ENCODE measurements at places on chromosomes 5 and 9.

GRCh38 chr9:8521112-8521511 lies 721.5 kb upstream of the DMAC1 start:
- no peak for DNase-seq

DNA sequence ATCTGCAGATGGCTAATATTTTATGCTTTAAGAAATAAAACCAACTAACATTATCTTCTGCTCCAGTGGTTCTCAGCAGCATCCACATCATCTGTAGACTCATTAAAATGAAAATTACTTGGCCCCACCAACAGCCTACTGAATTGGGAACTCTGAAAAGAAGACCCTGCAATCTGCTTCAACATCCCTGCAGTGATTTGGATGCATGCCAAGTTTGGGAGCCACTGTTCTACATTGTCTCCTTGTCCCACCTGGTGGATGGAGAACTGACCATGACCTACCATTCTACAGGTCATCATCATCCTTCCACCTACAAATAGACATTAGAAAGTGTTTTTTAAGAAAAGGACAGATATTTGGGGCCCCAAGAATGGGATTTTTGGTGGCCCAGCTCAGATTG lies 71.1 kb downstream of the ACER2 start:
- no peak for DNase-seq

GRCh38 chr5:132947671-132948070 lies 15.8 kb downstream of the AFF4 start:
- no peak for DNase-seq

- peak; percentile 14 for DNase-seq
Observed at GRCh38 chr9:93827545-93828330, 127.4 kb downstream of the BARX1 start.

DNA sequence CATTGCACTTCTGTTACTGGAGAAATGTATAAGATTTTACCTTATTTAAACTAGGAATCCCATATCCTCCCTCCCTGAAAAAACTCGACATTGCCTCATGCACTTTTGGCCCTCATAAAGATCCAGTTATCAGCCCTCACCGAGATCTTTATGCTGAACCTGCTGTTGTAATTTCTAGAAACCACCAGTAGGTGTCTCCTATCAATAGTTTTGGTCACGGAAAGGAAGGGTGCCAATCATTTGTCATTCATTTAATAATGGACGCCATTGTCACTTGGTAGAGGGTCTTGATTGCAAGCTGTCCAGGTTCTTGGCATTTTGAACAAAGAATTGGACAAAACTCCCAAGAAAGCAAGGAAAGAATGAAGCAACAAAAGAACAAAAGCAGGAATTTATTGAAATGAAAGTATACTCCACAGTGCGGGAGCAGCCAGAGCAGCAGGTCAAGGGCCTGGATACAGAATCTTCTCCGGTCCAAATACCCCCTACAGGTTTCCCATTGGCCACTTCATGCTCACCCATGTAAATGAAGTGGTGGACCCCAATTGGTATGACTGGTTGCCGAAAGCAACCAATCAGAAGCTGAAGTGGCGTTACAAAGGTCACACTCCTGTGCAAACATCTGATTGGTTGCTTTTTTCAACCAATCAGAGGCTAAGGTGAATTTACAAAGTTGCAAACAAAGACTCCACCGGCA lies 524.3 kb downstream of the PSAT1 start:
- peak; percentile 36 for DNase-seq

DNA sequence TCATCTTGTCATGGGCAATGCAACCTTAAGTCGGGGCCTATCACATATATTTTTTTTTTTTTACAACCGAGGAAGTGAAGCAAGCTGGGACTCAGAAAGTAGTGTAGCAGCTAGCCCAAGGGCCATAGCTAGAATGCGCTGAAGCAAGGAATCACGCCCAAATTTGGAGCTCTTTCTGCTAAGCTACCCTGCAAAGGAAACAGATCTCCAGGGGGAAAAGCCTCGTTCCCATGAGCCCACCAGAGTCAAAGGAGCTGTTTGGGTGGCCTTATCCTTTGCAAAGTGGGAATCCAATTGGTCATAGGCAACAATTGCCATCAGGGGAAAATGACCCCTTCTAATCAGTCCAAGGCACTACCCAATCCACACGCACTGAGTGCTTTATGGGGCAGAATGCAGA lies 390.4 kb downstream of the EBF1 start:
- DNase-seq: no peak

DNA sequence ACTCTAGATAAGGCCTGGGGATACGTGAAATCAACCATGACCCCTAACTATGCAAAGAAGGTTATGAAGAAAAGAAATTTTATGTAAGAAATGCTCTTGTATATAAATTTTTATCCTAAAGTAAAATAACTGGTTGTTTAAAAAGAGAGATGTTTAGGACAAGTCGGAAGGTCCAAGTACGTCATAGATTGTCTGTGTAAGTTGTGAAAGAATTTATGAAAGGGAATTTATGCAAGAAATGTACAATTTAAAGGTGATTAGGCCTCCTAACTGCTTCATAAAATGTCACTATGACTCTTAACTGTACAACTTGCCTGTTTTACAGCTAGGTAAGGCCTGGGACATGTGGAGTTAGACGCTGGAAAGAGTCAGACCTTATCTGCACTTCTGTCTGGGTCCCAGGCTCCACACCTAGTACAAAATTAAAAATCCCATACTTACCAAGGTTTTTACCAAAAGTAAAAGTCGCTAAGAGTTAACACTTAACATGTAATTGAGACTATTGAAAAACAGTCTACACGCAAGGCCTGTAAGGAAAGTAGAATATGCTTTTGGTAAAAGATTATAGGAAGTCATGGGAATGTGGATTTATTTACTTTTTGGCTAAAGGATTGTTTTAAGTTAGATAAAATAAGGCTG lies 77.4 kb downstream of the KIAA0825 start:
- DNase-seq: no peak

DNA sequence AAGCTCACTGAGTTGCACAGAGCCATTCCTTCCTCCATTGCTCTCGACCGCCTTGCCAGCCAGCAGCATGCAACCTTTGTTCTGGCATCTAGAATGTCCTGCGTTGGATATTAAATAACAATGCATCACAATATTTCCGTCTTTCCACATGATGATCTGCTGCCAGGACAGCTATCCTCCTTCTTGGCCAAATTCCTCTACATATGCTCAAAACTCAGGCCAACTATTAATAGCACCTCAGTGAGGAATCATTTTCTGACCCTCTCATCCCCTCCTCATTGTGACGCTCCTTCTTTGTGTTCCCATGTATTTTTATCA lies 128.6 kb downstream of the MYO10 start:
- DNase-seq: no peak

DNA sequence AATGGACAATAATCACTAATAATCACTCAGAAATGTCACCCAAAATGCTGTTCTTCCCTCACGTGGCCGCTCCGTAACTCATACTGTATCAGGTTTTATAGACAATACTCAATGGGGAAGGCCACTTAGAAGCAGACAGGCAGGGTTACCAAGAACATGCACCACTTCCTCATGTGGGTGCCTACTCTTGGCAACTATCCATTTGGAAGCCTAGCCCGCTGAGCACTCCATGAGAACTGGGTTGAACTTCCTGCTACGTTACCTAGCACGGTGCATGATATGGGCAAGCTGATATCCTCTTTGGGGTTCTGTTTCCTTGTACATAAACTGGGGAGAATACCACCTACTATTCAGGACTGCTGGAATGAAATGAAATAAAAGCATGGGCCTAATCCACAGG lies 14.3 kb downstream of the DAP start:
- no peak for DNase-seq

DNA sequence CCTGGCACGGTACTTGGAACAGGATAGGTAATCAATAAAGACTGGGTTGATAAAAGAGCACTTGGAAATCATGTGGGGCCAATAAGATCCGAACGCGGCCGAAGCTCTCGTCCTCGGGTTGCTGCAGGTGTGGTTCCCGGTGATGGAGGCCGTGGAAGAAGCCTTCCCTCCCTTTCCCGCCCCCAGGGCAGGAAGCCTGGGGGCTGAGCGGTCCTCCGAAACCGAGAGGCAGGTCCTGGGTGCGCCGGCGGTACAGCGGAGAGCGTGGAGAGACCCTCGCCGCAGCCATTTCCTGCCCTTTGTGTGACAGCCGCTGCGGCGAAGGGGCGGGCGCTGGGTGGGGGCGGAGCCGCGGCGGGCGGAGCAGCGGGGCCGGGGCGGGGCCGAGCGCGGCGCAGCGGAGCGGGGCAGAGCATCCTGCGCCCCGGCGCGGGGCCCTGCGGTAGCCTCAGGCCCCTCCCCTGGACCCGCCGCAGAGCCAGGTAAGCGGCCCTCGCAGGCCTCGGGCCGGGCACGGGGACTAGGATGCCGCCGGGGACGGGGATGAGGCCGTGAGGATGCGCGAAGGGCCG lies at the start of gene CYFIP2:
Gene CYFIP2 (plus strand): TSS at position 410 of the 572 bp plus-strand sequence. CDS start 19,239 bp downstream, outside the sequence.
- no peak for DNase-seq

GRCh38 chr5:153211076-153211475 lies 279.4 kb upstream of the GRIA1 start:
- DNase-seq: no peak

- no peak for DNase-seq
Observed at GRCh38 chr5:126094991-126095390, 328.2 kb upstream of the GRAMD2B start.

DNA sequence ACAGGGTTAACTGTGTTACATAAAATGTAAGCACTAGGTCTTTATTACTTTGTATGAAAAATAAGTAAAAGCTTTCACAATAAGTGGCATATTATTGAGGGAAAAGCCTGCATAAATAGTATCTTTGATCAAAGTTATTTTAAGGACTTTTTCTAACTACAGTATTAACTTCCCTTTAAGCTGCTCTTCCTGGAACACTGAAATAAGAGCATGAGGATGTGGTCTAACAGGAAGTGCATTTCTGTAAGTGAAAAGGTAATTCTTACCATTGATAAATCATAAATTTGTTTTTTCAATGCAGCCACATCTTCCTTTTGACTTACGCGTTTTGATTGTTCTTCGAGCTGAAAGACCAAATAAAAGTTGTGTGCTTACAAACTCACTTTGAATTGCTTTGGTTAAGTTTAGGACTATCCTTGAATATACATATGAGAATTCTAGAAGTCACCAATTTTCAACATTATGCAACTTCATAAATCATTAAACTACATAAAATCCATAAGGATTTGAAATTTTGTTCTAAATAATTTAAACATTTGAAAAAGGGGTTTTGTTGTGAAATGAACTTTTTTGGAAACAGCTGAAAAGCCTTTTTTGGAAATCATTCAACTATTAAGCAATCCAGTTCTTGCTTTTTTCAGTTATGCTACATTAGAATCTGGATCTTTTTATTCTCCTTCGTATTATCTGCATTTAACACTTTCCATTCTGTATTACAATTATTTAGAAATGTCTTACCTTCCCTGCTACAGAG lies 50.6 kb downstream of the RASEF start:
- no peak for DNase-seq

DNA sequence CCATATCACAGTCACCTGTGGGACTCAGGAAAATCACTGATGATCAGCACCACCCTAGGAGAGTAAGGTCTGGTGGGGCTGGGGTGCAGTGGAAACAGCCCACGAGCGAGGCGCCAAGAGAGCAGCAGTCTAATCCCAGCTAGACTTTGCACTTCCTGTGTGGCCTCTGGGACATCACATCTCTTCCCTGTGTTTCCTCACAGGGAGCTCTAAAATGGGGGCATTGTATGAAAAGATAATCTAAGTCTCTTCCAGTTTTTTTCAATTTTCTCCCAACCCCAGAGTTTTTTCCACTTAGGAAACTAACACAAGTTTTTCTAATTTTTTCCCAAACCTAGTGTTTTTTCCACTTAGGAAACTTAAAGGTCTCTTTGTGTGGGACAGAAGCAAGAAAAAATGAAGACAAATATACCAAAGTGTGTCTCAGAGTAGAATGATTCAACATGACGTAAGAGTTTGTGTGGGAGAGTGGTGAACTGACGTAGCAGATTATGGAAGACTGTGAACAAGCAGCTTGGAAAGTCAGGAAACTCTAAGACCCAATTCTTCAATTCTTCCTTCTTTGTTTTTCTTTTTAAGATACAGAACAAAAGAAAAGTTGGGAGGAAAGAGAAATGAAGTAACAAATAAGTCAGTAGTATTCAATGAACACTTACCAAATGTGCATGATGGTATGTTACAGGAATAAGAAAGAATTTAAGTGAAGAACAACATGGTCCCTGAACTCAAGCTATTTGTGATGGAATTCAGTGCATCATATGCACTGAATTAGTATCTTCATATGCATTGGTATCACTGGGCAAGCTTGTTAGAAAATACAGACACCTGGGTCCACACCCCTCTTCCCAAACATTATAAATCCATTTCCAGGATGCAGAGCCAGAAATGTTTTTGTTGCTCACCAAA lies 51.3 kb downstream of the LHFPL2 start:
- DNase-seq: peak; percentile 39

GRCh38 chr5:109468288-109468676 lies 58.5 kb upstream of the PJA2 start:
- DNase-seq: no peak

GRCh38 chr5:172178301-172178987 lies 9.6 kb downstream of the STK10 start:
- DNase-seq: no peak

- no peak for DNase-seq
Observed at GRCh38 chr5:39249564-39250274, 30.4 kb upstream of the FYB1 start.
